ENCODE measurements at places on chromosomes 5 and 9. TPM values are rescaled to one million over a fixed set of nuclear protein-coding genes. Genes with fewer than 3 reads are reported as not detected.
A peak's percentile ranks its signal among the peaks of the same experiment; 100 is the strongest.

The CEL gene
- total RNA-seq: not detected

GRCh38 chr5:93578813-93579691, 2.0 kb downstream of the NR2F1-AS1 start:
- DNase-seq: peak; percentile 73

DNA sequence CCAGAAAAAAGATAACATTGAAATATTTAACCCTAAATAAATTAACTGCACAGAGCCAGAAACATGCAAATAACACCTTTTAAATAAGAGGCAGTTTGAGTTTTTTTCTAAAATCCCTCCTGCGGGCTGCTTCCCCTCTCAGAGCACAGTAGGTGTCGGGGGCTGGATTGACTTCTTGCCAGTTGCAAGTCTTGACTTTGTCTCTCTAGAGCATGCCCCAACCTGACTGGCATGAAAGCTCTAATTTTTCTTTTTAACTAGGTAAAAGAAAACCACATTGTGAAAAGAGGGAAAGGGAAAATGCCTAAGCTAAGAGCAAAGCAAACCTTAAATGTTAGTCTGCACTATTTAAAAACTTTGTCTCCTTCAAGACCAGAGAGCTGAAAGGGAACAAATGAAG, 46.4 kb upstream of the DNAH5 start:
- DNase-seq: peak; percentile 20

DNA sequence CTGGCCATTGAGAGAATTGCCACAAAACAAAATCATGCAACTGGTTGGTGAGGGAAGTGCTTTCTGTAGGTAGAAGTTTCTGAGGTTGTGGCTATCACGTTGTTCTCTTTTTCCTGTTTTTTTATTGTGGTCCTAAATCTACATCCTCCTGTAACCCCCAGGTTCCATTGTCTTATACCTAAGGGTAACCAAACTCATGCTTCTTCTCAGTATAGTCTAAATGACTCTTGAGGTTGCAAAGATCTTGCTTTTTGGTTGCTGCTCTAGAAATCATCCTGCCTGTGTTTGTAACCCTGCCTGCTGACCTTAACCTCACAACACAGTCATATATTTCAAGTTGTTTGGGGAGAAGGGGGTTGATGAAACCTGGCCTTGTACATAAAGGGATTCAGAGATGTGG, 273.1 kb downstream of the CD180 start:
- no peak for DNase-seq

DNA sequence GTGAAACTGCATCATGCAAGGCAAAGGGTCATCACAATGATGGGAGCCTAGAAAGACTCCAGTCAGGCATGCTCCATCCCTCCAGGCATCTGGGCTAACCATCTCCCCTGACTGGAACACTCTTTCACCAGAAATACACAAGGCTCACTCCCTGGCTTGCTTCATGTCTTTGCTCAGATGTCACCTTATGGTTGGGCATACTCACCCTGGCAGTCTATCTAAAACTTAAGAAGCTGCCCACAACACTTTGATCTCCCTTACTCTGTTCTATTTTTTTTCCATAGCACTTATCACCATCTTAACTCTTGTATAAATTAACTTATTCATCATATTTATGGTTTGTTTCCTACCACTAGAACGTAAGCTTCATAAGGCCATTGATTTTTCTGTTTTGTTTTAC, 90.0 kb downstream of the SPEF2 start:
- DNase-seq: no peak

The SLC34A3 gene
- not detected for total RNA-seq

GRCh38 chr5:5179597-5179996, 39.5 kb downstream of the ADAMTS16 start:
- DNase-seq: no peak

GRCh38 chr9:26131886-26132285, 453.6 kb upstream of the TUSC1 start:
- no peak for DNase-seq

The CDKN2B gene
- 38.5 TPM for total RNA-seq

DNA sequence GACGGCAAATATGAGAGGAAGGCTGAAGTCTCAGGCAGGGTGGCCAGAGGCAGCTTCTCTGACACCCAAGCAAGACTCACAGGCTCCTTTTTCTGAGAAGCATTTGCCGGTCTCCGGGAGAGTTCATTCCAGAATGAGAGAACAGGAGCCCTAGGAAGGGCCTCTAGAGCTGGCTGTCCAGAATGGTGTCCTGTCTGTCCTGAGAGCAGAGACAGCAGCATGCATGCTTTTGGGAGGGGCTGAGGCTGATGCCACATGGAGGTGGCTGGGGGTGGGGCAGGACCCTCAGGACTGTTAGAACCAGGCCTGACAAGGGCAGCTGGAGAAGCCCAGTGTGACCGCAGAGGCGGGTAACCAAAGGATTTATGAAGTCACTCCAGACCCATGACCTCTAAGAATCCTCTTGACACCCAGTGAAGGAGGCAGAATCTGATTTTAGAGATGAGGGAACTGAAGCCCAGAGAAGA, 60.0 kb downstream of the SHB start:
- no peak for DNase-seq

GRCh38 chr9:137176302-137177182, 4.7 kb upstream of the TMEM210 start:
- DNase-seq: no peak

Measured in umbilical cord (tissue), 2 donors.